GM12864 (cell line): ENCODE measurements at places on chromosomes 7 and 10.
A peak's percentile ranks its signal among the peaks of the same experiment; 100 is the strongest.

DNA sequence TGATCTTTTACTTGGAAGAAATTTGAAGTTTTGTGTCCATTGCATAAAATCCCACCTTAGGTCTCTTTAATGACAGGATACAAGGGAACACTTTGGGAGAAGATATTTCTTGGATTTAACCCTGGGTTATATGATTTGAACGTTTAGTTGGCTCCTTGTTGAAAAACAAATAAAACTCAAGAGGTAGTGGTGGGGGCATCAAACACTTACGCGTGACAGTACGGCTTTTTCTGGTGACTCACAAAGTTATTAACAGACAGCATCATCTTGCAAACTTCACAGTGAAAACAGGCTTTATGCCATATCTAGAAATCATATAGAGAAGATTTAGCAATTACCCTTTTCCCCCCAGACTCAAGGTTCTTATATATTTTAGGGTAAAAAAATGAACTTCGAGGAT lies 699 bp downstream of the NRAP start:
- no peak for DNase-seq

GRCh38 chr10:31770307-31770902 lies 158.2 kb downstream of the ARHGAP12 start:
- no peak for DNase-seq

GRCh38 chr7:135620980-135621850 lies 41.1 kb upstream of the STMP1 start:
- DNase-seq, result peak; percentile 10

DNA sequence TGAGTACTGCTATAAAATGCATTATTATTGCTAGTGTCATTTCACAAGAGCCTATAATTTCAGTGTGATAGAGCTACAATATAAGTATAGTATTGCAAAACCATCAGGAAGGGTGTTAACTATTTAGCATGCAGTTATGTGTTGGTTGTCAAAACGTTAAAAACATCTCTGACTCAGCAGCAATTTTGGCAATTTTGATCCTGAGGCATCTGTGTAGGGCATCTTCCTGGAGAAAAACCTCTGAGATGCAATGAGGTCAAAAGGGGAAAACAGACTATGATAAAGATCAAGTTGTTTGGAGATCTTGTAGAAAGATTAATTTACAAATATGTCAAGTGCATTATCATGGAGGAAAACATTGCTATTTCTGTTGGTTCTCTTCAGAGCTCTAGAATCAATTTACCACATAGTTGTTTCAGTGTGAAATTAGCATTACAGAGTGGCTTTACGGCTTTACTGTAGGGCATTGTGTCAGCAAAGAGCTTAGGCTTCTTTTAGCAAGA lies 5.3 kb downstream of the CFTR start:
- no peak for DNase-seq

DNA sequence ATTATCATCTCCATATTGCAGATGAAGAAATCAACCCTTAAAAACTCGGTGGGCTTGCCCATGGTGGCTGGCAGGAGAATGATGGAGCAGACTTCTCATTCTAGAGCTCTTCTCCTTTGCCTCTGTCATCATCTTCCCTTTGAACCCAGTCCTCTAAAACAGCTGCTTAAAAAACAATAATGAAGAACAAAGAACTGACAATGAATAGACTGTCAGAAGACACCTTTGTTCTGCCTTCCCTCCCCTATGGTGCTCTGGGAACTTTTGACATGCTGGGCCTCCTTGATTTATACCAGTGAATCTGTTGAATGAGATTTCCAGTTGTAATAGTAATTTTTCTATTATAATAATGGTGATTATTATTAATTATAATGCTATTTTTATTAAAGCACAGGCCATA lies 103.0 kb downstream of the SORCS3 start:
- DNase-seq, result no peak

DNA sequence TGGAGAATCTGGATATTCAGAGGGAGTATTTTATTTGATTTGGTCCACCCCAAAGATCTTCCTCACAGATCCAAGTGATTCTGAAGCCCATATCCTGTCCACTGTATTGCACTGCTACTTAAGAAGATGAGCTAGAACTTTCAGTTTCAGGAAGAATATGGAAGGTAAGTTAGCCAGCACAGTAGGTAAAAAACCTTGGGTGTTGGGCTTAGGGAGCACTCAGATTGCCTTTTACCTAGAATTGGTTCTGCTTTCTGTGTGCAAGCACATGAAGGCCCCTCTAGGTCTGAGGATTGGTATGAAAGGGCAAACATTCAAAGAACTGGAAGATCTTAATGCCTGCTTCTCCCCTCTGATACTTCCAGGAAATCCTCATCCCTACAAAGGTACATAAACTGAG lies 146.7 kb upstream of the COL1A2 start:
- DNase-seq, result no peak

DNA sequence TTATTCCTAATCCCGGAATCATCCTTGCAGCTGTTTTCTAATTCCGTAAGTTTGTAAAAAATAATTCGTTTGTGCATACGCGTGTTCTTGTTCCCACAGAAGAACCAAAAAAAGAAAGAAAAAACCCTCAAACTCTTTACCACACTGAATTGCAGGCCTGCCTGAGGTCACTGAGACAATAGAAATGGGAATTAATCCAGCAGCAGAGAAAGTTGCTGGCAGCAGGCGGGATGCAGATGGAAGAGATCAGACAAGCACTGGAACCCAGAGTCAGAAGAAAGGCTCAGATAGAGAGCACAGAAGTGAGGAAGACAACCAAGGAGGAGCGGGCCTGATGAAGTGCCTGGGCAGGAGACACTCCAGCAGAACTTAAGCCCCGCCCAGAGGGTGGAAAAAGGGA lies 141.5 kb upstream of the VWC2 start:
- no peak for DNase-seq

- no peak for DNase-seq
Measured at GRCh38 chr10:128398118-128398517, 271.9 kb upstream of the MKI67 start.

DNA sequence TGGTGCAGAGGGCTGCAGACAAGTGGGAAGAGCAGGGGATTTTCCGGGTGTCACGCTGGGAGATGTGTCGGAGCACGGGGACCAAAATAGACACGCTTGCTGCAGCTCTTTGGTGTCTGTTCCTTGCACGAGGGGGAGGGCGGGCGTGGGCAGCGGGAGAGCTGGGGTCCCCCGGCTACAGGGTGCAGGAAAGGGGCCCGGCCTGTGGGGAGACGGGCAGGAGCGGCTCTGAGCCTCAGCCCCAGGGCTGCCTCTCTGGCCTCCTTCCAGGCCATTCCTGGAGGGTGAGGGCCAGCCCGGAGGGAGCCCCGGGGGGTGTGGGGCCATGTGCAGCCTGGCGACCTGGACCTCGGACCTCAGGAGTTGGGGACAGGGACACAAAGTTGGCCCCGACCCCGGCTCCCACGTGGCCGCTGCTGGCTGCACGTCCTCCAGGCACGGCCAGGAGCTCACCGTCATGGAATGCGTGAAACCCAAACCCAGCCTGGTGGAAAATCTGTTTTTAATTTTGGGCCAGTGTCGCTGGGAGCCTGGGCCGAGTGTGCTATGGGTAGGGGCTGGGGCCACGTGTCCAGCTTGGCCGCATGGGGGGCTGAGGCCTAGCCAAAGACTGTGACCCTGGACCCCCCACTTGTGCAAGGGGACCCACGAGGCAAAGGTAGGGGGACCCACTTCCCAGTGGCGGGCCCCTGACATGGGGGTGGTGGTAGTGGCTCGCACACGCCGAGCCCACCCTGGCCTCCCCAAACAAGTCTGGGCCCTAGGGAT lies 6.6 kb downstream of the TTYH3 start:
- DNase-seq, result no peak

DNA sequence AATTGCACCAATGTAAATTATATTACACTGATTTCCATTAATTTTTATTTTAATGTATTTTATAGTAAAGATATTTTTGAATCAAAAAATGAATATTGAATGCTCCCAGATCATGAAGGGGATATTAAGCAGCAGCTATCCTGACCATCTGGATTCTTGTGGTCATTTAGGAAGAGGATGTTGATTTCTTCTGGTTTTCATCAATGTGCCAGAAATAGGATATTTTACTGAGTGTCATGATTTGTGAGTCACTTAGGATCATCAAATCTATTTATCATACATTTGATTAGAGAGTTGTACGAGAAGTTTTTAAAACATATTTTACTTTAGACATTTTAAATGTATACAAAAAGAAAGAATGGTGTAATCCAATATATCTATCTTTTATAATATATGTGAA lies 366.3 kb upstream of the CHRM2 start:
- DNase-seq, result no peak

DNA sequence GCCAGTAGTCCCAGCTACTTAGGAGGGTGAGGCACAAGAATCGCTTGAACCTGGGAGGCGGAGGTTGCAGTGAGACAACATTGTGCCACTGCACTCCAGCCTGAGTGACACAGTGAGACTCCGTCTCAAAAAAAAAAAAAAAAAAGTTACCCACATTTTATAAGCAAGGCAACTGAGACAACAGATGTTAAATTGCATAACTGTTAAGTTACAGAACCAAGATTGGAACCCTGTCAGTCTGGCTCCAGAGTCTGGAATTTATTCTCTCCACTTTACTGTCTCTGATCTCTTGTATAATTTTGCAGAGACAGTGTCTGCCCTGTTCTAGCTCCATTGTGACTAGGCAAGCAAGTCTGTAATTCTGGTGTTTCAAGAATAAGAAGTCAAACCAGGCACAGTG lies 6.2 kb upstream of the ITGB1 start:
- DNase-seq, result no peak
